ENCODE measurements at places on chromosomes 5 and 9. TPM values are rescaled to one million over a fixed set of nuclear protein-coding genes. Genes with fewer than 3 reads are reported as not detected.

DNA sequence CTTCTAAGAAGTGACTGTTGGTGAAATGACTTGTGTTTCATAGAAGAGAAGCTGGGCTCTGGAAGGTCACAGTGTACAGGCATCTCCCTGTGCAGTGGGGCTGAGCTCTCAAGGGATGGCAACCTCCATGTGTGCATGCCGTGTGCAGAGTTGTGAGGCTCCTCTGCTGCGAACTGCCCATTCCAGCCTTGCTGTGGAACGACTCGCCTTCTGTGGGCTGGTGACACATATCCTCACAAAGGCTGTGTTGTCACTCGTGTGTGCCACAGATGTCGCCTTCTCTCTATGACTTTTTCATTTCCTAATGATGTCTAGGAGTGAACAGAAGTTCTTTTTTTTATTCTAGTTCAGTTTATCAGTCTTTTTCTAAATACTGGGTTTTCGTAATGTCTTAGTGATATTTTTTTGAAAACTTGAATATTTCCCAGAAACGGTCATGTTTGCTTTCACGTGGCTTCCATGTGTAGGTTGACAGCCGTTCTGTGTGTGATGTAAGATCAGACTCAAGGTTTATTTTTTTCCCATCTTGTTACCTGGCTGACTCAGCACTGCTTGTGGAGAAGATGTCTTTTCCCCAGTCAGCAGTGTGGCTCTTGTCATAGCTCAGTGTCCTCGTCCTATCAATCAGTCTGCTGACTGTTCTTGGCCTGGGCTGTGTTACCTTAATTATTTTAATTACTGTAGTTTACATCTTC lies 57.3 kb upstream of the CACNA1B start:
- peak; percentile 25 for DNase-seq

- no peak for DNase-seq
Measured at GRCh38 chr5:115229606-115230005, 33.1 kb downstream of the PGGT1B start.

DNA sequence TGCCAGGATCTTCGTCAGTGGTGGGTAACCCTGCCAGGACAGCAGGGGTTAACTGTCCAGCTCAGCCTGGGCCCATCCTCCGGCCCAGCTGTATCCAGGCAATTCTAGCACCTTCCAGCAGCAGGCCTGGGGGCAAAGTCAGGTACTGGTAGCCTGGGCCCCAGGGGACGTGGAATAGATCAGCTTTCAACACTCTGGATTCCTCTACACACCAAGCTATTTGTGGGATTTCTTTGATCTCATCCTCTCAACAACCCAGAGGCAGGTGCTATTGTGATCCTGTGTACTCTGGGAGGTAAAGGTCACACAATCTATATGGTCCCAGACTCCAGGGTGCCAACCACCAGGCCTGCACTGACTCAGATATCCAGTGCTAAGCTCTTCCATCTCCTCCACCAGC lies 8.7 kb upstream of the SPOUT1 start:
- DNase-seq, result no peak

- DNase-seq, result no peak
Measured at GRCh38 chr5:113233606-113234005, 201.2 kb downstream of the TSSK1B start.

DNA sequence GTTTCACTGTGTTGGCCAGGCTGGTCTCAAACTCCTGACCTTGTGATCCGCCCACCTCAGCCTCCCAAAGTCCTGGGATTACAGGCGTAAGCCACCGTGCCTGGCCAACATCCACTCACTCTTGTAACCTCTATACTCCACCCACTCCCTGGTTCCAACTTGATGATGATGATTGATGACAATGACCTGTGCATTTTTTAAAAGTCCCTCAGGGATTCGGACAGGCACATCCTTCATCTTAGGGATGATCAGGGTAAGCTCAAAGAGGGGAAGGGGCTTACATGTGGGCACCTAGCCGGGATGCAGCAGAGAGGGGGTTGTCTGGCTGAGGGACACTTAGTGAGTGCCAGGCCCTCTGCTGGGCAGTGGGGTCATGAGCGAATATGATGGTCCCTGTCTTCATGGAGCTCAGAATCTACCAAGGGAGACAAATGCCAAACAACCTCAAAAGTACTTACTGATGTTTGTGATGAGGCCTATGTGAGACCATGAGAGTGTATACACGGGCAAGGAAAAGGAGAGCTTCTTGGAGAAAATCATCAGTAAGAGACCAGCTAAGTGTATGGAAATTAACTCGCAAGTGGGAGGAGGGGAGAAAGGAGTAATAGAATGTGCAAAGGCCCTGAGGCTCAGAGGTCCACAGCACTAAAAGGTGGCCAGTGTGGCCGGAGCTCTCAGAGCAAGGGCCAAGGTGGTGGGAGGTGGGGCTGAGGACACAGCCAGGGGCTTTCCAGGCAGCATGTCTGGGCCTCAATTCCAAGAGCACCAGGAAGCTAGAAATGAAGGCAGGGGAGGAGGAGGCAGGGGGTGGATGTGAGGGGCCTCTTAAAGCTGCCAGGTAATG lies 27.4 kb downstream of the LHX2 start:
- no peak for DNase-seq

DNA sequence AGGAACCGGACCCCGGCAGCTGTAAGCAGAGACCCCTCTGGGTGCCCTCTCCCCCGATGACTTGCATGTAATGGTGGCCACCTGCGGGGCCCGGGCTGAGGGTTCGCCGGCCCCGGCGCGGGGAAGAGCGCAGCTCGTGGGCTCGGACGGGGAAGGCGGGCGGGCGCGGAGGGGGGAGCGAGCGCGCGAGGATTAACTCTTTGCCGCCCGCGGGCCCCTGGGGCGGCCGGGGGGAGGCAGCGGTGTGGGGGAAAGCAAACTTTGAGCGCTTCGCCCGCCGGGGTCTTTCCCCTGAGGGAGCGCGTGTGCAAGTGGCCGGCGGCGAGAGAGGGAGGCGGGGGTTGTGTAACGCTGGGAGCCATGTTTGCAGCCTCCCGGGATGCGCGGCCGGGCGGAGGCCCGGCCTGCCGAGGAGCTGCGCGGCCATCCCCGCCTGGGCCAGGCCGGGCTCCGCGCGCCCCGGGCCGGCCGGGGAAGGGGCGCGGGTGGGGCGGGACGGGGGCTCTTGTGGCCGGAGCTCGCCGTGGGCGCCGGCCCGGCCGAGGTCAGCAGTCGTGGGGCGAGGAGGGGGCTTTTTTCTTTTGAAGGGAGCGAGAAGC lies 547 bp downstream of the ANP32B start:
- peak; percentile 68 for DNase-seq

DNA sequence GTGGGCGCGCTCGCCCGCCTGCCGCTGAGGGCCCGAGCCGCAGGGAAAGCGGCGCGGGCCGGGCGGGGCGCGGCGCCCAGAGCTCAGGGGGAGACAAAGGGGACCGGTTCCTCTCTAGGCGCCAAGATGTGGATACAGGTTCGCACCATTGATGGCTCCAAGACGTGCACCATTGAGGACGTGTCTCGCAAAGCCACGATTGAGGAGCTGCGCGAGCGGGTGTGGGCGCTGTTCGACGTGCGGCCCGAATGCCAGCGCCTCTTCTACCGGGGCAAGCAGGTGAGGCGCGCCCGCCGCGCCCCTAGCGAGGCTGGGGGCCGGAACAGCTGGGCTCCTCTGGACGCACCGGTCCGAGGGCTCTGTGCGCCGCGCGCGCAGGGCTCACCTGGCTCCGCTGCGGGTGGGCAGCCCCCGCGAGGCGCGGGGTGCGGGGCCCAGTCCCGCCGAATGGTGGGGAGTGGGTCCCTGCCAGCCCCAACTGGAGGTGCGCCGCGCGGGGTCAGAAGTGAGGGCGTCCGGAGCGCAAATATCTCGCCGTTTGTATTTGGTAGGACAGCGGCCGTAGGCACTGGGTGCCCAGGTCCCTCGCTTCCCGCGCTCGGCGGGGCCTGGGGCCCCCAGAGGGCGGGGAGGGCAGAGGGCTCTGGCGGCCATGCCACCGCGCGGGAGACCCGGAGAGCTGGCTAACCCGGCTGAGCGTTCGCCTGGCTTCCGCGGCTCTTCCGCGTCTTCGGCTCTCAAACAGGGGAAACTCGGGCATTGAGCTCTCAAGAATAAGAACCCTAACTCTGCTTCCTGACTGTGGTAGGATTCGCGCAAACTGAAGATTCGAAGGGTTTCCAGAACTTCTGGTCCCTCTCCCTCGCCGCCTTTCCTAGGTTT lies 607 bp downstream of the UHRF2 start:
- peak; percentile 47 for DNase-seq

- no peak for DNase-seq
Measured at GRCh38 chr5:68395302-68395701, 179.7 kb downstream of the PIK3R1 start.

- no peak for DNase-seq
Measured at GRCh38 chr5:172678902-172679301, 37.8 kb downstream of the NEURL1B start.

PCDHGB2 gene
- 8.3 TPM for total RNA-seq

DNA sequence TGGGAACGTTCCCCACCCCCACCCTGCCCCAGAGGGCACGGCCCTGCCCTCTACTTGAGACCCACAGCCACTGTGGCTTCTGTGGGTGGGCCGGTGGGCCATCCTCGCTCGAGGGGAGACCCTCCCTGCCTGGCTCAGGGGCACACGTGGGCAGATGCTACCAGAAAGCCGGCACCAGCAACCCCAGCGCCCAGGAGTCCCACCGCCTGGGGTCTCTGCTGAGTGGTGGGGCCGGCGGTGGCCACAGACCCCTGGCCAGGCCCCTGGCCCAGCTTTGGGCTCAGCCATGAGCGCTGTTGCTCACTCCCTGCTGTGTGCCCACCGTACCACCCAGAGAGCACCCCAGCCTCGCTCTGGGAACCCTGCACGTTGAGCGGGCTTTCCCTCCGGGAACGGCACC lies 16.5 kb upstream of the NRARP start:
- no peak for DNase-seq

TSSK1B gene
- 0.16 TPM for total RNA-seq

SPAAR gene
- total RNA-seq, result 0.31 TPM

AGGF1 gene
- total RNA-seq, result 45.2 TPM

DNA sequence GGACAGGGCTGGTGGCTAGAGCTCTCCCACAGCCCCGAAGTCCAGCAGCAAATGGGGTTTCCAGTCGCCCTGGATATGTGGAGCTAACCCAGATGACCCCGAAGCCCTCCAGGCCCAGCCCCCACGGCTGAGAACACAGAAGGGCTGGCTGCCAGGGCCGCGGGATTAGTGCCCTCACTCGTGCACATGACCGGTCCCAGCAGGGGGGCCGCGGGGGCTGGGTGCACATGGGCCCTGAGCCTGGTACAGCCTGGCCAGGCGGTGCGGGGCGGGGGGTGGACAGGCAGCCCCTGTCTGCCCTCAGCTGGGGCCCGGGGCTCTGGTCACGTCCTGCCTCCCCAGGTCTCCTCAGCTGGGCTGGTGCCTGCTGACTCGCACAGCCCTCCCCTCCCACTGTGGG lies 5.9 kb downstream of the SSNA1 start:
- DNase-seq, result peak; percentile 77
